Effector memory CD8-positive, alpha-beta T cell (primary cell): ENCODE measurements at places on chromosomes 5 and 9.

DNA sequence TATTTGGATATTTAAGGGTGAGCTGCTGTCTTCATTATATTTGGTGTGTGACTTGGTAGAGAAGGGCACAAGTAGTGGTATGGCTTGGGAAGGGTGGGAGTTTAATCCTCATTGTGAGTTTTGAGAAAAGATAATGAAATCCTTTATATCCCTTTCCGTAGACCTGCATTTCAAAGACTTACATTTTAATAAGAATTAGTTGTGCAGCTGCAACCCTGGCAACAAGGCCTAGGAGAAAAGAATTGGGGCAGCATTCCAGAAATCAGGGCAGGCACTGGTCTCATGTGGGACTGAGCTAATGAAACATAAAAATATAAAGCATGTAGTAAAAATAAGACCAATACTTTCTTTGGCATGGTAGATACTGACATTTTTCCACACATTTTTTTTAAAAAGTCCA lies 60.5 kb downstream of the CDC42SE2 start:
- H3K27me3 ChIP-seq: no peaks in the 10 kb centered on the region
- no peak for DNase-seq
- H3K4me1 ChIP-seq: peaks cover 73% of the 10 kb centered on the region
- H3K4me3 ChIP-seq: peak overlapping the region; percentile 59
- peak overlapping the region; percentile 69 for H3K27ac ChIP-seq

DNA sequence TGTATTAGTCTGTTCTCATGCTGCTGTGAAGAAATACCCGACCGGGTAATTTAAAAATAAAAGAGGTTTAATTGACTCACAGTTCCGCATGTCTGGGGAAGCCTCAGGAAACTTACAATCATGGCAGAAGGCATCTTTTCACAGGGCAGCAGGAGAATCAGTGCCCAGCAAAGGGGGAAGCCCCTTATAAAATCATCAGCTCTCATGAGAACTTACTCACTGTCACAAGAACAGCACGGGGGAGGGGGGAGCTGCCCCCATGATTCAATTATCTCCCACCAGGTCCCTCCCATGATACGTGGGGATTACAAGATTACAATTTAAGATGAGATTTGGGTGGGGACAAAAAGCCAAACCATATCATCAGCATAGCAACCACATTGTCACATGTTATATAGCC lies 102.5 kb downstream of the GPBP1 start:
- no peaks in the 10 kb centered on the region for H3K4me1 ChIP-seq
- H3K27me3 ChIP-seq: peaks cover 17% of the 10 kb centered on the region
- DNase-seq: no peak
- H3K36me3 ChIP-seq: no peaks in the 10 kb centered on the region
- no peak overlapping the region for H3K27ac ChIP-seq

DNA sequence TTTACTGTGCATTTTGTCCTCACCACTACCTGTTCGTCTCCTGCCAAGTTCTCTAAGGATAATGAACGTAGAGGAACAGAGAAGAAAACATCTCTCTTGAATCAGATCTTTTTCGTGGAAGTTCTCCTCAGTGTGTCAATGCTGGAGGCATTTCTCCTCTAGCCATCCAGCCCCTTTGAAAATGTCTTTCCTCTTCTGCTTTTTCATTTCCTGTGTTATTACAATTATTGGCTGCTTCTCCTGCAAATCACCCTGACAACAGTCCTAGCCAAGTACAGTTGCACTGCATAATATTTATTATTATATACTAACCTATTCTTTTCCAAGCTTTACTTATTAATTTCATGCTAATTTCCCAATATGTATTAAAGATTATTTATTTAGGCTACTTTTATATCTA lies 61.8 kb upstream of the TRPM3 start:
- peaks cover 6% of the 10 kb centered on the region for H3K27me3 ChIP-seq
- no peaks in the 10 kb centered on the region for H3K36me3 ChIP-seq
- no peak for DNase-seq
- H3K27ac ChIP-seq: no peak overlapping the region
- no peak overlapping the region for H3K4me3 ChIP-seq

DNA sequence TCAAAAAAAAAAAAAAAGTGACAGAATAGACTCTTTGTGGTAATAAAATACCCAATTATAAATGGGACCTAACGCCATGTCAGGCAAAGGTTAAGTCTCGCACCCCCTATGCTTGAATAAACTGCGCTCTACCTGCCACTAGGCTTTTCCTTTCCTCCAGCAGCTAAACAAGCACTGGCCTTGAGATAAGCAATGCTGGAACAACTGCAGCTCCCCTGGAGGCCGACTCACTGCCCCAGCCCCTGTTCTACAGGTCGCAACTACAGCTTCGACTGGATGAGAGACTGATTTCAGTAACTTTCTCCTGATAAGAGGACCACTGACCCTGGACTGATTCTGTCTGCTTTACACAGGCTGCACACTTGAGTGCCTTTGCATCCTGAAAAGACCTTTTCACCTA lies 210.2 kb downstream of the HSPA4 start:
- peaks cover 2% of the 10 kb centered on the region for H3K4me1 ChIP-seq
- no peak overlapping the region for H3K4me3 ChIP-seq
- no peak for DNase-seq
- H3K27me3 ChIP-seq: peaks cover 29% of the 10 kb centered on the region
- H3K36me3 ChIP-seq: no peaks in the 10 kb centered on the region
- no peak overlapping the region for H3K27ac ChIP-seq

DNA sequence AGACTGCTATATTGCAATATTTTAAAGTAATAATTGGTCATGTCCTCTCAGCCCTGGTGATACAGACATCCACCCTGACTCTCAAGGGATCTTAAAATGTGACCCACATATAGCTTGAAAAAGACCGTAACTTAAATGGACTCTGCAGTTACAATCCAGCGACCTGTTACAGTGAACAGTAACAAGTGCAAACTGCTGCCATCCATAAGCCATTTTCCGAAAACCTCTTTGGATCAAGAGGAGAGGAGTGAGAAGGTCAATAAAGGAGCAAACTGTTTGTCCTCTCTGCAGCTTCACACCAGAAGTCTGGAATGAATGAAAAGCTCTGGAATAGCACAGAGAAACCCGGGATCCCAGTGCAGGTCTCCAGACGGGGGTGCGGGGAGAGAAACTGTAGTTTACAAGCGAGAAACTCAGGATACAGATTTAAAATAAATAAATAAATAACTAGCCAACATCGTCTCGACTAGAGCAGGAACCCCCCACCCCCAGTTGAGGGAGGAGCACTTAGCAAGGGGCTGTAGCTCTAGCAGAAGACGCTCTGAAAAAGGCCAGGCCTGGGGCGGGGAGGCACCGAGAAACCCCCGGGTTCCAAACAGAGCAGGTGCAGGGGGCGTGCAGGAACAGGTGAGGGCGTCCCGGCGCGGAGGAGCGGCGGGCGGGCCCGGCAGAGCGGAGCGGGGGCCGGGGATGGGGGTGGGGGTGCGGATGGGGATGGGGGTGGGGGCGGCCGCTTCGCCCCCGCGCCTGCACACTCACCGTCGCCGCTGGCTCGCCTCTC lies 572 bp downstream of the ZDHHC21 start:
- H3K36me3 ChIP-seq: peaks cover 13% of the 10 kb centered on the region
- peak; percentile 15 for DNase-seq
- peak overlapping the region; percentile 90 for H3K4me3 ChIP-seq
- H3K4me1 ChIP-seq: peaks cover 21% of the 10 kb centered on the region

- H3K4me1 ChIP-seq: peaks cover 66% of the 10 kb centered on the region
- no peak overlapping the region for H3K4me3 ChIP-seq
- H3K27ac ChIP-seq: peak overlapping the region; percentile 96
- DNase-seq: no peak
- no peaks in the 10 kb centered on the region for H3K27me3 ChIP-seq
Observed at GRCh38 chr5:139473565-139473964, 2.8 kb downstream of the SMIM33 start.

GRCh38 chr5:175724314-175725275 lies 66.7 kb downstream of the HRH2 start:
- peaks cover 8% of the 10 kb centered on the region for H3K27me3 ChIP-seq
- DNase-seq: no peak
- H3K4me3 ChIP-seq: no peak overlapping the region
- H3K36me3 ChIP-seq: no peaks in the 10 kb centered on the region
- H3K4me1 ChIP-seq: peaks cover 1% of the 10 kb centered on the region

GRCh38 chr9:95627802-95628201 lies 111.0 kb upstream of the PTCH1 start:
- H3K4me3 ChIP-seq: no peak overlapping the region
- H3K36me3 ChIP-seq: no peaks in the 10 kb centered on the region
- no peak for DNase-seq
- H3K27me3 ChIP-seq: peaks cover 57% of the 10 kb centered on the region
- no peak overlapping the region for H3K27ac ChIP-seq
- peaks cover 5% of the 10 kb centered on the region for H3K4me1 ChIP-seq

- peaks cover 55% of the 10 kb centered on the region for H3K36me3 ChIP-seq
- no peaks in the 10 kb centered on the region for H3K27me3 ChIP-seq
- no peak for DNase-seq
- H3K4me1 ChIP-seq: peaks cover 19% of the 10 kb centered on the region
- no peak overlapping the region for H3K27ac ChIP-seq
Observed at GRCh38 chr9:137762414-137763061, 115.0 kb upstream of the CACNA1B start.

DNA sequence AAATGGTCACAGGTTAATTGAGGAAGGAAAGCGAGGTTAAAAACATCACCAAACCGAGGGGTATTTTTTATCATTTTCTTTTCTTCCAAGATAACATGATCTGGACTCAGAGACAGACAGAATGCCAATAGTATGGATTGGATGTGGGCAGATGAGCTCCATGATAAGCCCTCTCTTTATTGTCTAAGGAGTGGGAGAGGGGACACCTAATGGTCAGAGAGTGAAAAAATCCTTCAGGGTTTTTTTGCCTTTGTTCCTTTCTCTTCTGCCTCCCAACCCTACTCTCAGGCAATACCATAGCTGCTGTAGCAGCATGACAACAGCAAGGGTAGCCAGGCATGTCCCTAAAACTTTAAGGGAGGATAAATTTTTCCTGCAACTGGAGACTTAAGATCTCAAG lies 94.7 kb downstream of the DIRAS2 start:
- no peaks in the 10 kb centered on the region for H3K27me3 ChIP-seq
- DNase-seq: no peak
- H3K4me3 ChIP-seq: no peak overlapping the region
- no peaks in the 10 kb centered on the region for H3K4me1 ChIP-seq

GRCh38 chr9:131277910-131278701 lies 1.8 kb upstream of the FAM78A start:
- DNase-seq: no peak
- H3K4me3 ChIP-seq: peak overlapping the region; percentile 97
- peaks cover 34% of the 10 kb centered on the region for H3K36me3 ChIP-seq
- H3K27me3 ChIP-seq: peaks cover 11% of the 10 kb centered on the region
- H3K4me1 ChIP-seq: peaks cover 38% of the 10 kb centered on the region
- peak overlapping the region; percentile 93 for H3K27ac ChIP-seq

DNA sequence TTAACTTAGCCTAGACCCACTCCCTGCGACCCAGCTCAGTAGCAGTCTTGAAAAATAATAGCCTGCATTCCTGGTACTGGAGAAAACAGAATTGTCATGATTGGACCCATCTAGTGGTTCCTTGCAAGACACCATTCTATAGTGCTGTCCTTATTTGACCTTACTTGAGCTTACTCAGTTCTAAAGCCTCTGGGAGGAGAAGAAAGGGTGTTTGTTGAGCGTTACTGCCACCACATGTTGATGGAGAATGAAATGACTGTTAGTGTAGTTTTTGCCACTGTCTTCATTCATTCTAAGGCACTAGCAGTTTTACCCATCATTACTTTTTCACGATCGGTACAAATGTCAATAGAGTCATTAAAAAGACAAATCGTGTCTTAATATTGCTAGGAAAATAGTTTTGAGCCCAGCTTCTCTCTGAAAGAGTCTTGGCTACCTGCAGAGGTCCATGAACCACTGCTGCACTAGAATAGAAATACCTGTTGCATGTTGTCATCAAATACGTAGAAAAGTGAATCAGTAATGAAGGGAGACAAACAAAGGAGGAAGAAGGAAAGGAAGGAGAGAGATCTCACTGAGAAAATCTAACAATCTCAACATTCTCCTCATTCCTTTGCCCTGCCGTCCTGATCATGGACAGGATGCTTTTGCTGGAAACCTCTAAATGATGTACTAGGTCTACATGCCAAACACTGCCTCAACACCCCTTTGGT lies 96.0 kb downstream of the LIX1 start:
- H3K4me1 ChIP-seq: peaks cover 2% of the 10 kb centered on the region
- H3K4me3 ChIP-seq: no peak overlapping the region
- H3K27ac ChIP-seq: no peak overlapping the region
- peaks cover 10% of the 10 kb centered on the region for H3K27me3 ChIP-seq
- peaks cover 3% of the 10 kb centered on the region for H3K36me3 ChIP-seq
- DNase-seq: no peak

DNA sequence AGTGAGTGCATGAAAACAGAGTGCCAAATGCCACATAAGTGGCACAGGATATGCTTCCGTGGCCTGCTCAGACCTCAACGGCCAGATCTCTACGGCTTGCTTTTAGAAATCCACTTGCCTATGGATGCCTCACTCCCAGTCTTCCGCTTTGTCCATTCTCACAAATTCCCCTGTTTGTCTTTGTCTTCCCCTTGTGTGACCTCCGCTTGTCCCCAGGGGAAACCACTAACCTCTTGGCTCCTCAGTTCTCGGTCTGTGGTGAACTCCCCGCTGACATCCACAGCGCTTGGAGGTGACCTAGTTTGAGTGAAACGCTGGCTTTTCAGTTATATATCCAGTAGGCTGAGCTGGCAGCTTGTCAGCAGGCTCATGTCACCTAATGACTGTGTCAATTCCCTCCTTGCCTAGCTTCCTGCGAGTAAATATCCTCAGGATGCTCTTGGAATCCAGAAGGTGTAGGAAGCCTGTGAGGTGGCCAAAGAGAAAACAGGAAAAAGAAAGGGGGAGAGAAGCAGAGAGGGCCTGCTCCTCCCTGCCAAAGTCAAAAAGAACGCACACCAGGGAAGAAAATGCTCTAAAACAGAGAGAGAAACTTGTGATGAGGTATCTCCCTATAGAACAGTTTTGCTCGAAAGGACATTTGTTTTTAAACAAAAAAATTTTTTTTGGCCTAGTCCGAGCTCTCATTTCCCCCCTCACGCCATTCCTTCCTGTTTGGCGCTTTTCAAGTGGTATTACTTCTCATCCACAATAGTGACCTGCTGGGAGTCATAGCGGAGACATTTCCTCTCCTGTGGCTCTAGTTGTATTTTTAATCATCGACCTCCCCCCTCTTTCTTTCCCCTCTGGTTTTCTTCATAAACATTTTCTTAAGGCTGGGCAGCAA lies 101.6 kb upstream of the SPRY4 start:
- peak; percentile 53 for DNase-seq
- peak overlapping the region; percentile 61 for H3K4me3 ChIP-seq
- H3K36me3 ChIP-seq: peaks cover 4% of the 10 kb centered on the region
- H3K27ac ChIP-seq: peak overlapping the region; percentile 21
- H3K27me3 ChIP-seq: no peaks in the 10 kb centered on the region
- peaks cover 24% of the 10 kb centered on the region for H3K4me1 ChIP-seq

- H3K27me3 ChIP-seq: no peaks in the 10 kb centered on the region
- DNase-seq: no peak
- peaks cover 71% of the 10 kb centered on the region for H3K36me3 ChIP-seq
- peak overlapping the region; percentile 98 for H3K27ac ChIP-seq
- H3K4me1 ChIP-seq: peaks cover 38% of the 10 kb centered on the region
- peak overlapping the region; percentile 93 for H3K4me3 ChIP-seq
Observed at GRCh38 chr9:93133681-93134014, 403 bp downstream of the NINJ1 start.
